ENCODE measurements at places on chromosomes 5 and 9.
A peak's percentile ranks its signal among the peaks of the same experiment; 100 is the strongest.

- DNase-seq, result no peak
Observed at GRCh38 chr5:1523480-1523792, 324 bp downstream of the LPCAT1 start.

- no peak for DNase-seq
Observed at GRCh38 chr9:135478829-135479468, 633 bp upstream of the PPP1R26 start.

GRCh38 chr9:92432972-92433548 is 8.8 kb upstream of the OMD start:
- DNase-seq, result no peak

- DNase-seq, result no peak
Observed at GRCh38 chr5:98929710-98930298, 997 bp upstream of the CHD1 start.

DNA sequence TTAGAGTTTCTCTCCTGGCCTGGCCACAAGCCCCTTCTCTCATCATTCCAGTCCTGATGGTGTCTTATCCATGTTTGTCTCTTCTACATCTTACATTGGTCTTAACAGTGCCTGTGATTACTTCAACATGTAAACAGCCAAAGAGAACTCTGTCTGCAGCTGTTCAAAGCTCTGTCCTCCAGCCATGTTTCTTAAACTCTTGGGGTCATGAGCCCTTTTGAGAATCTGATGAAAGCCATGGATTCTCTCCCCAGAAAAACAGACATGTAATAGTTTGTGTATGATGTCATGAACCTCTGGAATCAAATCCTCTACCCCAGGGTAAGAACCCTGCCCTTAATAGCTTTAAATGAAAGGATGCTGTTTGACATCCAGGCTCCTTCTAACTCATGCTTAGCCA is 30.1 kb downstream of the MAMDC2 start:
- DNase-seq, result no peak

- no peak for DNase-seq
Observed at GRCh38 chr5:4191041-4191440, 595.4 kb downstream of the IRX1 start.

DNA sequence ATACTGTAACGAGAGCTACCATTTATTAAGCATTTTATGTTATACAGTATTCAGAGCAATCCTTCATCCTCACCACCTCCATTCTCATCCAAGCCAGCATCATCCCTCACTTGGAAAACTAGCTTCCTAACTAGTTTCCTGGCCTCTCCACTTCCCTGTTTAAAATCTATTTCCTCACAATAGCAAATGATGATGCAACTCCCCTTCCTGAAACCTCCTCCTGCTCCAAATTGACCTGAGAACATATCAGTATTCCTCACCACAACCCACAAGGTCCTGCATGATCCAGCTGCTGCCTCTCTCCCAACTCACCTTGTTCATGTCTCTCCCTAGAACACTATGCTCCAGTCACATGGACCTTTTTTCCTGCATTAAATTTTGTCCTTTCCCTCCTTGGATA is 4.3 kb upstream of the SLC36A2 start:
- no peak for DNase-seq

DNA sequence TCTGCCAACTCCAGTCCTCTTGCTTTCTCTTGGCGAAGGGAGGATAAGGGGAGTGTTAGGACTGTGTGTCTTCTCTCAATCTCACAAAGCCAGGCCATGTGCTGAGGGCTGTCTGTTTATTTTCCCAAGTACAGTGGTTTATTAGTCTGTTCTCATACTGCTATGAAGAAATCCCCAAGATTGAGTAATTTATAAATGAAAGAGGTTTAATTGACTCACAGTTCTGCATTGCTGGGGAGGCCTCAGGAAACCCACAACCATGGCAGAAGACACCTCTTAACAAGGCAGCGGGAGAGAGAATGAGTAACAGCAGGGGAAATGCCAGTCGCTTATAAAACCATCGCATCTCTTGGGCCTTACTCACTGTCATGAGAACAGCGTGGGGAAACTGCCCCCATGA is 36.2 kb upstream of the CKS2 start:
- peak; percentile 95 for DNase-seq

GRCh38 chr5:148748702-148749392 is 77.6 kb upstream of the ADRB2 start:
- no peak for DNase-seq

DNA sequence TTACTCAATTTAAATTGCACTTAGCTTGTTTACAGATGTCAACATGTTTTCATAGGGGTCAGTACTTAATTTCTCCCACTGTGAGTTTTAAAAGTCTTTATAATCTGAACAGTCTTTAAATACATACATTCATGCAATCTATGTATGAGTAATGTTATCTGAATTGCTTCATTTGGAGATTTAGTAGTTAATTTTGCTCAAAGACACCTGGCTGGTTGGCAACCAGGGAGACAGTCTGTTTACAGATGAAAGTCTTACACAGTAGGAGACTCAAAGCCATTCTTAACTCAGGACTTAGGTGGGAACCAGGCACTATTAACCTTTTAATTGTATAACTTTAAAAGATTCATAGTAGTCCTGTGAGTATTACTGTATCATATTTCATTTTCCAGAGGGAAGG is 29.3 kb downstream of the DAB2 start:
- no peak for DNase-seq

GRCh38 chr9:130283539-130284248 is 18.1 kb downstream of the HMCN2 start:
- DNase-seq, result no peak

GRCh38 chr5:111394586-111394985 is 117.7 kb downstream of the STARD4 start:
- peak; percentile 9 for DNase-seq

- no peak for DNase-seq
Observed at GRCh38 chr5:172637110-172637580, 3.9 kb upstream of the NEURL1B start.

DNA sequence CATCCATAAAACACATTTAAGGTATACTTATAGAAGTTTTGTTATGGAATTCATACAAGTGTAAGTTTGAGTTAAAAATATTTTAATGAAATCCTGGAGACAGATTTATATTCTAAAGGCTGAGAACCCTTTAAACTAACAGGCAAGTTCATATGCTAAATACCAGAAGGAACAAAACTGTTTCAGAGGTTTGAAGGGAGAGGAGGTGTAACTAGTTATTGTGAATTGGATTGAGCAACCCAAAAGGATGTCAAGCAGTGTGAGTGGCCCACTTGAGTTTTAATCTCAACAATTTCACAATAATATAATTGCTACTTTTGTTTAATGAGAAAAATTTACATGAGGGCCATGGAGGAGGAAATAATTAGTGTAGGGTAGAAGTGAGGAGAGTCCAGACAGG is 348.5 kb upstream of the ACTBL2 start:
- DNase-seq, result no peak

GRCh38 chr5:178587763-178588611 is 2.2 kb downstream of the COL23A1 start:
- no peak for DNase-seq

DNA sequence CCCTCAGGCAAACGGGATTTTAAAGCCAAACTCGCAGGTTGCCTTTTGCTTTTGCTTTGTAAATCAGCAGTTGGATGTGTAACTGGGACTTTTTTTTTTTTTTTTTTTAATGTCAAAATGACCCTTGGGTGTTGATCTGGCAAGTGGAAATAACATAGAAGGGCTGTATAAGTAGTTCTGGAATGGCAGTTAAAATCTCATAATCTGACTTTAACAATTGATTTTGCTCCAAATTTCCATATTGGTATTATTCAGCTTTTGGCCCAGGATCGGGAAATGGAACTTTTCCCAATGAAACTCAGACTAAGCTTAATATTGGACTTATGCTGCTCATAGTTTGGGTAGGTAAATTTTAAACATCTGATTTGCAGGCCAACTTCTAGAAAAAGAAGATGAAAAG is 346.8 kb upstream of the NUDT12 start:
- no peak for DNase-seq

DNA sequence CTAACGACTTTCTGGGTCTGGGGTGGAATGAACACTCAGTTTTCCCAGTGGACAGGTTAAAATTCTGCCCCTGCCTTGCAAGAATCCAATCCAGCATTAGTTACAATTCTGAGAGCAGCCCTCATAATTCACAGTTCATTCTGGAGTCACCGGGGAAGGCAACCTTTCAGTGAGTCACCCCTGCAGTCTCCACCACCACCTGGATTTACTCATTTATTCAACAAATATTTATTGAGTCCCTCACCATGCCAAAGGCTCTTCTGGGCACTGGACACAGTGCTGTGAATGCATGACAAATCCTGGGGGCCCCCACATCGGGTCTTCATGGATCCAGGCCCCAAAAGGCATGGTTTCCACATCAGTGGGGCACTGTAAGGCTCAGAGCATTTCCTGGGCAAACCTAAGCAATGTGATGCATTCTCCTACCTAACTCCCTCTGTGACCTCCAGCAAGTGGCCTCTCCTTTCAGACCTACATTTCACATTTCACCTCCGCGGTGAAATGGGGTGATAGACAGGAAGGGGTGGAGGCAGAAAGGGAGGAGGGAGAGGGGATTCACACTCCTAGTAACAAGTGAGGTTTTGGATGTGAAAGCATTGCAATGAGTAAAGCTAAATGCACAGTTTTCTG is 6.4 kb upstream of the MSX2 start:
- no peak for DNase-seq

- DNase-seq, result peak; percentile 40
Observed at GRCh38 chr5:53253421-53253871, 143.9 kb upstream of the MOCS2 start.

- DNase-seq, result no peak
Observed at GRCh38 chr9:71626395-71626794, 141.9 kb downstream of the CEMIP2 start.

DNA sequence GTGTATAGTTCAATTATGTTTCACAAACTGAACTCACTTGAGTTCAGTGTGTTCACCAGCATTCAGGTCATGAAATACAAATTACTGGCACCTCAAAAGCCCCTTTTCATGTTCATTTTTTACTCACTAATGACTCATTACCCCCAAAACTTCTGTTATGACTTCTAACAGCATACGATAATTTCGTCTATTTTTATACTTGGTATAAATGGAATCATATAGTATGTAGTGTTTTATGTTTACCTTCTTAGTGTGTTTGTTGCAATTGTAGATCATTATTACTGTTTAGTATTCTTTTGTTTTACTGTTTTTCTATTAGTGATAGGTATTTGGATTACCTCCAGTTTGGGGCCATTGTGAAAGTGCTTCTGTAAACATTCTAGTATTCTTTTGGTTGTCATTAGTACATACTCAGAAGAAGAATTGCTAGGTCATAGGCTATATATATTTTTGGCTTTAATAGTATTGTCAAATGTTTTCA is 33.4 kb downstream of the DDX4 start:
- DNase-seq, result no peak

- no peak for DNase-seq
Observed at GRCh38 chr9:87605676-87606075, 108.0 kb downstream of the DAPK1 start.

- no peak for DNase-seq
Observed at GRCh38 chr5:77210964-77211690, 647 bp downstream of the PDE8B start.

GRCh38 chr5:12636209-12636608 is 732.0 kb upstream of the CTNND2 start:
- DNase-seq, result no peak

GRCh38 chr5:112763165-112763564 is 25.5 kb downstream of the APC start:
- no peak for DNase-seq

DNA sequence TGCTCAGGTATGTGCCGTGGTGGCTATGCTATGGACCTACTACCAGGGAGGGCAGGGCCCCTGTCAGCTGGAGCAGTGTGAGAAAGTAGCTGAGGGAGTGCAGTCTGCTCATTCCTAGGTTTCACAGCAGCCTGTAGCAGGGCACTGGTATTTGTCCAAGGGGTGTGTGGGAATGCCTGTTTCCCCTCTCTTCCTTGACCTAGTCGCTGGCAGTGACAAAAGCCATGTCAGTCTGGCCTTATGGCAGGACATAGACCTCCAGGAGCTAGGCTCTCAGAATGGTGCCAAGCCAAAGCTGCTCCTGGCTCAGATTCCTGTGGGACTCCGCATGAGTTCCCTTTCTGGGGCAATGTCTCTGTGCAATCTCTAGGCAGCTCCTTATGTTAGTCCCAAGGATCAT is 253.9 kb upstream of the TYRP1 start:
- no peak for DNase-seq

DNA sequence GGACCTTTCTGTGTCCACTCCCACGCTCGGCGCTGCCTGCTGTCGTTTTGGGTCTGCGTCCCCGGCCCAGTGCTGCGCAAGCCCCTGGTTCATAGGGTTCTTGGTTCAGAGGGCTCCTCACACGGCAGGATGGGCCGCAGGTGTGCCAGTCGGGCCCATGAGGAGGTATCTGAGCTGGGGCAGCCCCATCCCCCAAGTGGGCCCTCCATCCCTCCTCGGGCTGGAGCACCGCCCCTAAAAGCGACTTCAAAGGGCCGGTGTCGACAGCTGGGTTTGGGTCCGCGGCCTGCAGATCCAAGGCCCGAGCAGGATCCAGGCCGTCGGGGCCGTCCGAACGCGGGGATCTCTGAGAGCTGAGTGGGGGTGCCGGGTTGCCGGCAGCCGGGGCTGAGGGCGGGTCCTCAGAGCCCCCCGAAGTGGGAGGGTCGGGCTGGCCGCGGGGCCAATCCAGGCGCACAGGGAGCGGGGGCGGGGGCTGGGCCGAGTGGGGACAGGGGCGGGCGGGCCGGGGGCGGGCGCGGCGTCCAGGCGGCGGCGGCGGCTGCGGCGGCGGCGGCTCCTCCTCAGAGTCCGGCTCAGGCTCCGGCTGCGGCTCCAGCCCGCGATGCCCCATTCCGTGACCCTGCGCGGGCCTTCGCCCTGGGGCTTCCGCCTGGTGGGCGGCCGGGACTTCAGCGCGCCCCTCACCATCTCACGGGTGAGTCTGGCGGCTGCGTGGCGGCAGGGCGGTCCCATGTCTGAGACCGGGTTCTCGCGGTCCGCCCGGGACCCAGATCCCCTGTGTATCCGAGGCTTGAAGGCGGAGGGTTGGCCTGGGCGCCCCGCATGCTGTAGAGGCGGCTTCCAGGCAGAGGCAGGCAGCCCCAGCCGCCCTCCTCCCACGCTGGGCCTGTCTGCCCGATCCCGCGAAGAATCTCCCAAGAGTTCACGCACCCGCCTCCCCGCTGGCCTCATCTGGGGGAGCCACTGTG is at the start of gene PDLIM4:
PDLIM4 (plus strand) TSS at position 566 of the 971 bp plus-strand sequence; CDS start at position 605, 39 bp downstream.
- no peak for DNase-seq

DNA sequence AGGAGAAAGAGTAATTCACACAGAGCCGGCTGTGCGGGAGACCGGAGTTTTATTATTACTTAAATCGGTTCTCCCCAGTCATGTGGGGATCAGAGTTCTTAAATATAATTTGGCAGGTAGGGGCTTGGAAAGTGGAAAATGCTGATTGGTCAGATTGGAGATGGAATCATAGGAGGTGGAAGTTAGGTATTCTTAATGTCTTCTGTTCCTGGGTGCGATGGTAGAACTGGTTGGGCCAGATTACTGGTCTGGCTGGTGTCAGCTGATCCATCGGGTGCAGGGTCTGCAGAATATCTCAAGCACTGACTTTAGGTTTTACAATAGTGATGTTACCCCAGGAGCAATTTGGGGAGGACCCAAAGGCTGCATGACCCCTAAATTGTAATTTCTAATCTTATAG is 4.6 kb upstream of the CERCAM start:
- no peak for DNase-seq

- no peak for DNase-seq
Observed at GRCh38 chr5:14753292-14753691, 88.8 kb downstream of the OTULIN start.

GRCh38 chr5:159655757-159656409 is 260.4 kb upstream of the ADRA1B start:
- DNase-seq, result no peak

- no peak for DNase-seq
Observed at GRCh38 chr9:4680750-4681149, 1.4 kb downstream of the CDC37L1 start.

GRCh38 chr5:88957013-88957412 is 74.0 kb upstream of the MEF2C start:
- DNase-seq, result no peak

- DNase-seq, result no peak
Observed at GRCh38 chr5:101370181-101370580, 467.1 kb upstream of the ST8SIA4 start.
